ENCODE measurements at places on chromosomes 7 and 10. TPM values are rescaled to one million over a fixed set of nuclear protein-coding genes. Genes with fewer than 3 reads are reported as not detected.

- DNase-seq = no peak
Measured at GRCh38 chr10:32190890-32191491, 134.8 kb upstream of the KIF5B start.

- no peak for DNase-seq
Measured at GRCh38 chr10:94066411-94066810, 72.7 kb downstream of the PLCE1 start.

GRCh38 chr10:28105561-28105960, 106.7 kb upstream of the ODAD2 start:
- DNase-seq = no peak

Gene MASTL
- total RNA-seq = 3.2 TPM

DNA sequence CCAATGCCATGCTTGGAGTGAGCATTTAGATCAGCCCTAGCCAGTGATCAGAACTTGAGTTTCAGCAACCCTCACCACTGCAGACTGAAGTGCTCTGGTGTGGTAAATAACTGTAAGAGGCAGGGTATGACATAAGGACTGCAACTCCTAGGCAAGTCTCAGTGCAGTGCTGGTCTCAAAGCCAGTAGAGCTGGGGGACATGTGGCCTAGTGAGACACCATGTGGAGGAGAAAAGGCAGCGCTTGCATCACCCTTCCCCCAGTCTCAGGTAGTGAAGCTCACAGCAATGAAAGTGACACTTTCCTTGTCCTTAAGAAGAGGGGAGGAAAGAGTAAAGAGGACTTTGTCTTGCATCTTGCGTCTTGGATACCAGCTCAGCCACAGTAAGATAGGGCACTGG, 386.8 kb upstream of the POT1 start:
- DNase-seq = no peak

Gene CTBP2
- 32.6 TPM for total RNA-seq

Gene TSPAN15
- total RNA-seq = 15.0 TPM

Data from pancreas (tissue), 10 donors.